ENCODE measurements at places on chromosomes 2 and 18. TPM values are rescaled to one million over a fixed set of nuclear protein-coding genes. Genes with fewer than 3 reads are reported as not detected.

Gene VWA3B
- not detected for total RNA-seq

Gene MARCHF4
- 2.3 TPM for total RNA-seq

Gene GPR155
- total RNA-seq, result 3.6 TPM

Gene MYO3B
- 0.24 TPM for total RNA-seq

Gene PAX3
- total RNA-seq, result 5.8 TPM

Gene IHH
- 0.12 TPM for total RNA-seq

Gene CABLES1
- total RNA-seq, result 8.5 TPM

Gene NEU2
- total RNA-seq, result not detected

Gene DPP4
- 41.2 TPM for total RNA-seq

Gene IL1RL2
- total RNA-seq, result 0.97 TPM

Gene LRRFIP1
- 56.5 TPM for total RNA-seq

Gene CGREF1
- 1.5 TPM for total RNA-seq

Gene ZNF142
- total RNA-seq, result 20.8 TPM

Gene ERFE
- 2.9 TPM for total RNA-seq

Gene SERPINB12
- 0.32 TPM for total RNA-seq

Gene ADGRF3
- under 0.01 TPM for total RNA-seq

Gene CDKL4
- total RNA-seq, result 0.85 TPM
